KBM-7 (cell line): ENCODE measurements at places on chromosomes 3 and 15.
A peak's percentile ranks its signal among the peaks of the same experiment; 100 is the strongest.

GRCh38 chr3:46564190-46565021 is 1.7 kb downstream of the LRRC2 start:
- no peak for DNase-seq

GRCh38 chr3:59839810-59840515 is 790.1 kb upstream of the CFAP20DC start:
- no peak for DNase-seq

DNA sequence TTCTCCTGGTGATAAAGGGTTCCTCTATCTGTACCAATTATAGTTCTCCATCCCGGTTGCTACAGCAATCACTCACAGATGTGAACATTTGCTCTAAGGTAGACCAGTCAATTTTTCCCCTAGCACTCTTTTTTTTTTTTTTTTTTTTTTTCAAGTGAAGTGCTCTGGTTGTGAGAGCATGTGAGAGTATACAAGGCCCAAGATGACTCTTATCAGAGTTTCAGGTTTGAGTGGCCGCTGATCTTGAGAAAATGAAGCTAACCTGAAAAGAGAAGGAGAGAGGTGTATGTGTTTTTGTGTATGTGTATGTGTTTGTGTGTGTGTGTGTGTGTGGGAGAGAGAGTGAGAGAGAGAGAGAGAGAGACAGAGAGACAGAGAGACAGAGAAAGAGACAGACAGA is 44.4 kb upstream of the OTOL1 start:
- DNase-seq = no peak

- DNase-seq = no peak
Observed at GRCh38 chr15:81292523-81293001, 31.4 kb downstream of the STARD5 start.

GRCh38 chr15:55694652-55695150 is 48.3 kb downstream of the PRTG start:
- DNase-seq = peak; percentile 44

GRCh38 chr3:85801955-85802354 is 843.2 kb downstream of the CADM2 start:
- no peak for DNase-seq

- DNase-seq = peak; percentile 48
Observed at GRCh38 chr15:66483131-66483566, 14.4 kb downstream of the SNAPC5 start.

- no peak for DNase-seq
Observed at GRCh38 chr3:52317208-52318000, 1.3 kb downstream of the DNAH1 start.

DNA sequence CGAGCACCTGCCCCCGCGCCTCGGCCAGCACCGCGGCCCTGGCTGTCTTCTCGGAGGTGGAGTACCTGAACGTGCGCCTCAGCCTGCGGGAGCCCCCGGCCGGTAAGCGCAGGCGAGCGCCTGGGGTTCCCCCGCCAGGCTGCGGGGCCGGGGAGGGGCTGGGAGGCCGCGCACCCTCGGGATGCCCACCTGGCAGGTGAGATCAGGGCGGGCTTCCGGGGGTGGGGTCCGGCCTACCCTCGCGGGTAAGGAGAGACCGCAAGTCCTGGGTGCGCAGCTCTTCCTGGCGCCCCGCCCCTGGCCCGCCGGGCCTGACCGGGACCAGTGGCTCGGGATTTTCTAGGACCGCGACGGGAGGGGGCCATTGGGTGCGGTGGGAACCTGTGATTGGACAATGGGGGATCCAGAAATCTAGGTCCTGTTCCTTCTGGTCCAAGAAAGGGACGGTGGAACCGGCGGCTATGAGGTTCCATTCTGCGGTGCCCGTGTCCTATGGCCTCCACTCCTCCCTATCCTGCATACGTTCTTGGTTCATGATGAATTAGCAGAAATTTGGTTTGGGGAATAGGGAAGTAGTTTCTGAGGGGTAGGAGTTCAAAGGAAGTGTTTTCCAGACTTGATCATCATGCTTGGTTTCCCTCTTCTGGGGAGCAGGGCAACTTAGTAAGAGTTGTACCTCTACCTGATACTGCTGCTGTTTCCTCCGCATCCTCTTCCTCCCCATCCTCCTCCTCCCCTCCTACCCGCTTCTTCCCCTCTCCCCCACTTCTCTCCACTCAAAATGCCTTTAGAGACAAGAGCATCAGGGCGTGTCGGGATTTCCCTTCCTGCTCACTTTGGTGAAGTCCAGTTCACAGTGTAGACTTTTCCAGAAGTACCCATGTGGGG is 808 bp downstream of the ARRDC4 start:
- DNase-seq = peak; percentile 46

GRCh38 chr3:45528429-45528828 is 66.1 kb upstream of the LIMD1 start:
- no peak for DNase-seq

GRCh38 chr3:99873269-99874102 is 55.8 kb downstream of the CMSS1 start:
- no peak for DNase-seq

GRCh38 chr3:123395235-123395634 is 53.7 kb downstream of the ADCY5 start:
- no peak for DNase-seq

- peak; percentile 18 for DNase-seq
Observed at GRCh38 chr15:89495638-89496145, 691 bp downstream of the RHCG start.

DNA sequence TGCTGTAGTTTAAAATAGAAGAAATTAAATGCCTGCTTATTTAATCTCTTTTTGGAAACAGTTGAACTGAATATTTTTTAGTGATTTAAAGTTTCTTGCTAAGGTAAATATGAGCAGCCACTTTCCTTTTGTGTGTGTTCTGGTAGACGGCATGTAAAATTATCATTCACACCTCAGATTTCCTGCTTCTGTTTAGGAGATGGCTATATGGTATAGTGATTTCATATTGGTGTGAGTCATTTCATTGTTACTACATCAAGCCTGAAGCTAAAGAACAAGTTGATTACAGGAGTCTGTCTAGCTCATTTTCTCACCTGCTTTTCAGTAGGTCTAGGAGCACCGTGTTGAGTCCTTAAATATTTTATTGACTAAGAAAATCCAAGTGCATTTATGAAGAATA is 2.2 kb downstream of the LRCH3 start:
- DNase-seq = peak; percentile 26

DNA sequence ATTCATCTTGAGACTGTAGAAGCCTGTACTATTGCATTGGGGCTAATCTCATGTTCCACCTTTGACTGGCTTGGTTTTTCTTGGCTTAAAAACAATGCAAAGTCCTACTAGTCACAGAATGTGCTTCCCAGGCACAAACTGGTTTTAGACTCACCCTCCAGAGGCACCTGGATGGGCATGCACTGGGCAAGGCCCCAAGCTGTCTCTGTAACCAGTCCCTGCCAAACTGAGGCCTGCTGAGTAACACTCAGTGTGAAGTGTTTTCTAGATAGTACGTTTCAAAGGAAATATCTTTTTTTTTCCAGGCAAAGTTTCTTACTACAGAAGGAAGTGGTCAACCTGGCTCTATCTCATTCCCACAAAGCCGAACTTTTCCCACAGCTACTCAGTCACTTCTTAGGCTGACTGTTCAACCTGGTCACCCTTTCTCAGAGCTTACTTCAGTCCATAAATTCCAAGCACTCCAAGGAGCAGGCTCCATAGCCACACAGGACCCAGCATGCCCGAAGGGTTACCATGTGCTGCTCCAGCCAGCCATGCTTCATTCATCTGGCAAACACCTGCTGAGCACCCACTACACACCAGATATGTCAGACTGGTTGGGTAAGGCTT is 57.4 kb downstream of the NPTN start:
- DNase-seq = no peak

- no peak for DNase-seq
Observed at GRCh38 chr15:44275150-44275830, 13.2 kb upstream of the GOLM2 start.

DNA sequence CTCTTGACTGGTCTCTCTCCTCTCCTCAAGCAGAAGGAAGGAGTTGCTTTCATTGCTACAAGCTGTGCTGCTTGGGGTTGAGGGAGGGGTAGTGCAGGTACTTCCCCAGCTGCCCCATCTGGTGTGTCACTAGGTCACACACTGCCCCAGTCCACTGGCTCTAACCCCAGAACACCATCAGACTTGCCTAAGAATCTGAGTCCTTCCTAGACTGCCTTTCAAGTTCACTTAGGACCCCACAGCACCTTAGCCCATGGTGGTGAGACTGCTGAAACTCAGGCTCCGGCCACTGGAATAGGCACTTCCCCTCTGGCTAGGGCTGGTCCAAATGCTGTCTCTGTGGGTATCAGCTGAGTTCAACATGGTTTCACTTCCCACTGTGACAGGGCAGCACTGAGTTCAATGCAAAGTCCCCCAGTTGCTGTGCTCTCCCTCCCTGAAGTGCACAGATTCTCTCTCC is 279.7 kb upstream of the GOLGA6L4 start:
- no peak for DNase-seq

- no peak for DNase-seq
Observed at GRCh38 chr3:17030956-17031652, 146.3 kb downstream of the PLCL2 start.

GRCh38 chr15:66251790-66252684 is 1.5 kb downstream of the MEGF11 start:
- DNase-seq = no peak

DNA sequence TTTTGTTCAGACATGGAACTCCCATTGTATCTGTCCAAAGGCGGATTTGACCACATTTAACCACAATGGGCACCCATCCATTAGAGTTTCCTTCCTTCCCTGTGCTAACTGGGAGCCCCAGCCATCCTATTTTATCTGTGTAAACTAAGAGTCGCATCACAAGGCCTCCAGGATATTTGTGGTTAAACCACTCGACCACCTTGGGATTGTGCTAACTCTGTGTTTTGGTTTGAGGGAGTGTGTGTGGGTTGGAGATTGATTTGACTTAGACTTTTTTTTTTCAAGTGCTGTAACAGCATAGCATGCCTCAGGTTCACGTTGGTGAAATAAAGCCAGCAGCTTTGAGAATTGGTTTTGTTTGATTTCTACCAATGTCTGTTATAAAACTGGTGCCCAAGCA is 100.4 kb upstream of the TP63 start:
- DNase-seq = peak; percentile 24

DNA sequence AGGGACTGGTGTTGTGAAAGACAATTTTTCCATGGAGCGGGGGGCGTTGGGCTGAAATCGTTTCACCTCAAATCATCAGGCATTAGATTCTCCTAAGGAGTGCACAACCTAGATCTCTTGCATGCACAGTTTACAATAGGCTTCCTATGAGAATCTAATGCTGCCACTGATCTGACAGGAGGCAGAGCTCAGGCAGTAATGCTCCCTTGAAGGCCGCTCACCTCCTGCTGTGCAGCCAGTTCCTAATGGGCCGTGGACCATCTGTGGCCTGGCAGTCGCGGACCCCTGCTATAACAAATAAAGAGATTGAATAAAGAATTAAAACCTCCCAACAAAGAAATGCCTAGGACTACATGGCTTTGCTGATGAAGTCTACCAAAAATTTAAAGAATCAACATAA is 25.3 kb upstream of the ANKRD28 start:
- DNase-seq = no peak
